Iris pigment epithelial cell (primary cell): ENCODE measurements at places on chromosomes 3 and 15.
A peak's percentile ranks its signal among the peaks of the same experiment; 100 is the strongest.

DNA sequence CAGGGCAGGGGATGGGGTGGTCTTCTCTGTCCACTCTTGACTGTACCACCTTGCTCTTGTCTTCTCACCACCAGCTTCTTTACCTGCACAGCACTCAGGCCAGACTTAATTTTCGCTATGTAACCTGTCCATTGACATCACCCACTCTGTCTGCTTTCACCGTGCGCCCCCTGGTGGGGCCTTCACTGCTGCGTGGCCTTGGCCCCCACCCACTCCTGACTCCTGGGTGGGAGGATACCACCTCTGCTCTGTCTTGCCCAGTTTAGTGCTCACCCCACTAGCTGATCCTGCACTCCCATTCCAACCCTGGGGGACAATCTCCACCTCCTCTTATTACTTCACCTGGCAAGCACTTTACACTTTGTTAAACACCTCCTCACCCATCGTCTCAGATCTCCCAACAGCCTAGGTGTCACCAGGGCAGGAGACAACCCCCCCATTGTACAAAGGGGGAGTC, 17.7 kb downstream of the PTH1R start:
- DNase-seq: peak; percentile 33

GRCh38 chr15:56240390-56240789, 3.3 kb downstream of the RFX7 start:
- DNase-seq: no peak

DNA sequence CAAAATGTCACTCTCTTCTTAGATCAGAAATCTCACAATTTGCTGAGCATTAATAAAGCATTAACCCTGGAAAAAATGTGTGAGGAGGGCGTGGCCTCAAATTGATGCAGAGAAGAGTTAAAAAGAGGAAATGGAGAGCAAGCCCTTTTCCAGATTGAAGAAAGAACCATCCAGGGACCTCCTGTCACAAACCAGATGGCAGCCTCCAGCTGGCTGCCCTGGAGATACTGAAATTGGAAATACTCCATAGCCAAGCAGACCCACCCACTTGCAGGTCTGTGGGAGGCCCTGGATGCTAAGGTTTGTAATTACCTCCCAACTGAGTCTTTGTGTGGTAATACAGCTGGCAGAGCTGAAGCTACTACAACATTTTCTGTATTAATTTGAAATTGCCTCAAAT, 214.9 kb downstream of the IL20RB start:
- no peak for DNase-seq

GRCh38 chr15:52505151-52505550, 23.5 kb downstream of the MYO5A start:
- DNase-seq: no peak

DNA sequence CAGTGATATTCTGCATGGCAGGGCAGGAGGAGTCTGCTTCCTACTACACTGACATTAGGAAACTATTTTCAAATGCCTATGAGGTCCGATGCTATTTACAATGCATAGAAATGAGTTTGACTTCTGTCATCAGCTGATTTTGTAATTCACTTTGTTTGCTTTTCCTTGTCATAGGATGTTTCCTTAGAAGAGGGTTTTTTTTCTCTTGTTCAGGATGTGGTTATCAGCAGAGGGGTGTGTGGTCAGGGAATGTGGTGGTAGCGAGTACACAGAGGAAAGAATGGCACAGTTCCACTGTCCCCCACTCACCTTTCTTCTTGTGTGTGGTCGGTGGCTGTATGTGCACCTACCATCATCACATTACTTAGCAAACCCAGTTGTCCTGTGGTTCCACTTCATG, 231.5 kb downstream of the LRTM1 start:
- peak; percentile 1 for DNase-seq

GRCh38 chr15:64762546-64762945, 12.8 kb downstream of the RBPMS2 start:
- DNase-seq: no peak

- no peak for DNase-seq
Measured at GRCh38 chr15:40932649-40933516, 3.7 kb downstream of the DLL4 start.

GRCh38 chr3:133578548-133579191, 5.2 kb downstream of the CDV3 start:
- peak; percentile 48 for DNase-seq

- no peak for DNase-seq
Measured at GRCh38 chr15:36218322-36218721, 361.1 kb upstream of the CDIN1 start.

GRCh38 chr3:133037436-133037835, 755 bp upstream of the TMEM108 start:
- no peak for DNase-seq

DNA sequence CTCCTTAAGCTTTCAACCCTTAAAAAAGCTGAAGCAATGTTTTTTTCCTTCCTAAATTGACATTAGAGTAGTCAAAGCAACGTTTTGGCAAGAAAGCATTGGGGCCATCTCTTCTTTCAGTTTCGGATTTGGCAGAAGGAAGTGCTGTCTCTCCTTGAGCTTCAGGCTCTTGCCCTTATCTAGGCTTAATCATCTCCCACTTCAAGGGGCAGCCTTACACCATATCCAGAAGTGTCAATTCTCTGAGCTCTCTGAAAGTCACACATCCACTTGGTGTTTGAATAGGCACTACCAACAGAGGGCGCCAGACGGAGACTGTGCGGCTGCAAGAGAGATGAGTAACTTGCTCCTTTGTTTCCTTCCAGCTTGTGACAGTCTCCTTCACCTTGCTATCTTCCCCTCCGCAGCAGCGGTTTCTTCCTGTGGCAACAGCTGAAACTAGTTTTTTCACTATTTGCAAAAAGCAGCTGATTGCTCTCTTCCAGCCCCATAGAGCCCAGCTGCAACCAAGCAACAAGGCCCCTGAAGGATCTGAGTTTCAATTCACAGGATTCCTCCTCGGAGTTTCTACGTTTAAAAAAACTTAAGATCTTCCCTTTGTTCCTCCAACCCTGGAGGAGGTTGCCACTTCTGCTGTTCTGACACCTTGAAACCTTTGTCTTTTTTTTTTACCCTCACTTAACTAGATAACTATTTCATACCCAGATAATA, 147.0 kb upstream of the SLCO3A1 start:
- DNase-seq: peak; percentile 25

DNA sequence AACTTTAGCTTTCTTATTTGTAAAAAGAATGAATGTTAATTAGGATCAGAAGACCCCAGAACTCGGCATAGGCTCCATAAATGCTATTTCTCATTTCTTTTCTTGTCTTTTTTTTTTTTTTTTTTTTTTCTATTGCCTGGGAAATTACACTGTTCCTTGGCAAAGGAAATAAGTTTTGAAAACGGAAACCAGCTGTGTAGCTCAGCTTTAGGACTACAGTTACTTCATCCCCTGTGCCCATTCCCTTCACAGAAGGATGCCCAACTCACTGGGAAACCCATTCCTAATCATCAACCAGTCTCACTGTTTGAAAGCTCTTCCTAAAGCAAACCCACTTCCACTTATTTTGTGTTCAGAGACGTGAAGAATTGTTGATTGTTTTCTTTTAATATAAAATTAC, 254.0 kb upstream of the IL12A start:
- DNase-seq: peak; percentile 13
